Activated CD4-positive, alpha-beta T cell treated with anti-CD3 and anti-CD28 coated beads for 36 hours (primary cell): ENCODE measurements at places on chromosomes 1 and 21. TPM values are rescaled to one million over a fixed set of nuclear protein-coding genes. Genes with fewer than 3 reads are reported as not detected.

OLFM3 gene
- not detected for total RNA-seq

NCF2 gene
- total RNA-seq: 9.0 TPM

IFNAR2 gene
- total RNA-seq: 29.8 TPM

AQP10 gene
- total RNA-seq: not detected
